ENCODE measurements at places on chromosomes 1 and 21.

DNA sequence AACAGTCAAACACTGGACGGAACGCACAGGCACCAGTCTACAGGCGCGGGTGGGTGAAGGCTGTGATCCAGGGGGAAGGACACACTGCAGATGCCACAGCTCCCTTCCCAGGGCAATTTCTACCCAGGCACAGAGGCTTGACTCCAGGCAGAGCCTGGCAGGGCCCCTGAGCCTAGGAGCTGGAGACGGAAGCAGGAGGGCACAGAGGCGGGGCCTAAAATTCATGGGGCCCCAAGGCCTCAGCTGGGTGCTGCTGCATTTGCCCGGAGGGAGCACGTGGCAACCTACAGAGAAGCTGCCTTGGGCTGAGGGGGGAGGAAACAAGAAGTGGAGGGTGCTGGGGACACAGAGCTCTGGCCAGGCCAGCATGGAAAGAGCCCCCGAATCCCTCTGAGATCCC, 41.2 kb downstream of the UBE2G2 start:
- no peak for DNase-seq

DNA sequence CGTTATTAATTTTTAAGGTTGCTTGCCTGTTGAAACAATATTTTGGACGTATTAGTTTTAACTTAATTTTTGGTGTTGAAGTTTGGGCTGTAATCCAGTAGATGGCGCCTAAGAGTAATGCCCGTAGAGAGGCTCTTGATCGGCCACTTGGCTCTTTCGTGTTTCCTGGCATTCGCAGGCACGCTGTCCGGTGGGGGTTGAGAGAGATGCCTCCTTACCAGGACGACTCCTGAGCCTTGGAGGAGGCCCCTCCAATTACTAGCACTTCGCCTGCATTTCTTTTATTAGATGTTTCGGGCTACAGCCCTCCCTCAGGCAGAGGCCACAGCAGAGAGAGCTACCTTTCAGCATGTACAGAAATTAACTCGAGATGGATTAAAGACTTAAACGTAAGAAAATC, 12.0 kb downstream of the OR2M4 start:
- DNase-seq = no peak

GRCh38 chr21:46089285-46089684, 8.6 kb upstream of the COL6A2 start:
- DNase-seq = no peak

DNA sequence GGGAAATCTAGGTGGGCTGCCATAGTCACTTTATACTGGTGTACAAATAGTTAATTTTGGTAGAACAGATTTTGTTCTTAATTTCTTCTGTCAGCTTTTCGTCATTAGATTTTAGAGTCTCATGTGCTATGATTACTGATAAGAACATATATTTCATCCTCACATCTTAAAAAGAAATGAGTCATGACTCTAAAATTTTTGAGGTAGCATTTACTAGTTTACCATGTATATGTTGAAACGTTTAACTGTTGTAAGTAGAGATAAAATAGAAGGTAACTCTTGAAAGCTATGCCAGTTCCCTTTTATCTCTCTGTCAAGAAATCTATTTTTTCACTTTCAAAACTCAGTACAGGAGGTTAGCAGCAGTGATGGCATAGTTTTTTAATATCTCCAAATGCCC, 53.4 kb downstream of the KLHL20 start:
- no peak for DNase-seq

DNA sequence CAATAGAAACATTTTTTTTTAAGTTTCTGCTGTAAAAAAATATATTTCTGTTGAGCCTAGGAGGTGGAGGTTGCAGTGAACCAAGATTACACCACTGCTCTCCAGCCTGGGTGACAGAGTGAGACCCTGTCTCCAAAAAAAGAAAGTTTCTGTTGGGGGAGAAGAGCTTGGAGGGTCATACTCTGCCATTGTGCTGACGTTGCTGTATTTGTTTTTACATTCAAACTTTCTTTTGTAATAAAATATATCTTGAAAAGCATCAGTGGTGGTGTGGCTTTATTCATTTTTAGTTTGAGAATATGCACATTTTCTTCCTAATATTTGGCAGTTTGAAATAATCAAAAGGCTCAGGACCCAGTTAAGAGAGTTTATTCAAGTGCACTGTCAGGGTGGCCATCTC, 64.6 kb downstream of the URB2 start:
- DNase-seq = no peak

- DNase-seq = no peak
Measured at GRCh38 chr1:209708297-209708696, 3.7 kb downstream of the HSD11B1 start.

- no peak for DNase-seq
Measured at GRCh38 chr1:101044259-101044658, 18.7 kb upstream of the DPH5 start.

DNA sequence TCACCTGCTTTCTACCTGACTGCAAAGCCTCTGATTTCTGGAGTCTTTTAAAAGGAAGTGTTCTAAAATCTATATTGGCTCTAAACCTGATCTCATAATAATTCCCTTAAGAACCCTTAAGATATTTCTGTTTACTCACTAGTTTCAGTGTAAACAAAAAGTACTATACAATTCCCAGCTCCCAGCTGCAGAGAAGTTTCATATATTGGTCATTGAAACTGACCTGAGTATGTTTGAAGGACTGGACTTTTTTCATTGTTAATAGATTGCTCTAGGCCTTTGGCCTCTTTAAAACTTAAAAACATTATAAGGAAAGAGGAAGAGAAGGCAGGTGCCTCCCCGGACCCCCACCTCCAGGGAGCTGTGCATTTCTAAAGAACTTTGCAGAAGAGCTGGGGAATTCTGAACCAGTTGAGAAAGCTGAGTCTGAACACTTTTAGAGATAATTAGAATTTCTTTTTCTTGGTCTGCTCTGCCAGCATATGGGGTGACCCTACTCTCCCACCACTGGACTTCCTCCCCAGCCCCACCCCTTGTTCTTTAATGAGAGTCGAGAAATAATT, 23.7 kb downstream of the CLIC6 start:
- DNase-seq = no peak

- no peak for DNase-seq
Measured at GRCh38 chr1:168582688-168583336, 6.4 kb downstream of the XCL1 start.

DNA sequence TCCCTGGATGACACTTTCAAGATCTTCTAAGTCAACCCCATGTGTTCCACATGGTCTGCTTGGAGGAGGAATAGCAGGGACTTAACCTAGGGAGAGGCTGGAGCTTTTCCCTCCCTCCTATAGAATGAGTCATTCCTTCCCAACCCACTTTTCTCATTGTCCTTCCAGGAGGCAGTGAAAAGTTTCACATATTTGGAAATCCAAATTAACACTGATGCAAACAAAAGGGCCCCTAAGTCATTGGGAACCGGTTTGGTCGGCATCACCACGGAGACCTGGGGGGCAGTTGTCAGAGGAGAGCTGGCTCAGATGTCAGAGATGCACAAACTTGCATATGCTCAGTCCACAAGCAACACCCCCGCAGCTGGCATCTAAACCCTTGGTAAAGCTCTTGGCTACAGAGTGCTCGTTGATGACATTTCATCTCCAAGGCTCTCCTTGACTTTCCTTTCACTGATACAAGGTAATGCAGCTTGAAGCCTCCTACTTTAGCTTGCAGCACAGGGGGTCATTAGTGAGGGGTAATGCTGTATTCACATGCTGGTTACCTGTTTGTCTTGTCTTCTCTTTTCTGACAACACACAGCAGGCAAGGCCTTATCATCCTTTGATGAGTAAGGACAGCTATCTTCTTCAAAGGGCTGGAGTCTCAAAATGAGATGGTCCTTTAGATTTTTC, 12.3 kb upstream of the LRRC8D start:
- DNase-seq = no peak

GRCh38 chr1:199685369-199685768, 342.1 kb upstream of the NR5A2 start:
- DNase-seq = no peak

- DNase-seq = no peak
Measured at GRCh38 chr1:30818568-30819243, 61.1 kb upstream of the LAPTM5 start.

- DNase-seq = no peak
Measured at GRCh38 chr1:7574121-7575040, 196.7 kb upstream of the VAMP3 start.

- no peak for DNase-seq
Measured at GRCh38 chr1:91844862-91845528, 41.0 kb downstream of the TGFBR3 start.

- no peak for DNase-seq
Measured at GRCh38 chr1:230392536-230392909, 33.6 kb downstream of the PGBD5 start.

DNA sequence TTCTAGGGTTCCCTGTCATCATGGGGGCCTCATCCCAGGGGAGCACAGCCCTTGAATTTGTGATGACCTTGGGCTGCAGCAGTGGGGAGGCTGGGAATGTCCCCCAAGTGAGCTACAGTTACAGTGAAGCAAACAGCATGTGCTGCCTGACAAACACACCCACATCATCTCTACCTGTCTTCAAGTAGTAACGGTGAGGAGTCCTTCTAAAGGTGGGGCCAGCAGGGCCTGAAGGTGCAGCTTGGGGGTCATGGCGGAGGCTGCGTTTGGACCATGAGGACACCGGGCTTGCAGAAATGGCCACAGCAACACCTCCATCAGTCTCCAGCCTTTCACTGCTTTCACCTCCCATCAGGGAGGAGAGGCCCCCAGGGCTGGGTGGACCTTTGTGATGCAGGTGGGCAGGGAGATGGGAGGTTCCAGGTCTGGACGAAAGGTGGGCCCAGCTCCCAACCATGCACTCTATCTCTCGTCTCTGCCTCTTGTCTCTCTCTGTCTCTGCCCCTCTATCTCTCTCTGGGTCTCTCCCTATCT, 55.7 kb downstream of the WNT9A start:
- DNase-seq = peak; percentile 9

Measured in progenitor cell of endocrine pancreas (in vitro differentiated cells).